Stimulated activated CD8-positive, alpha-beta memory T cell treated with anti-CD3 and anti-CD28 coated beads, Interleukin-12 subunit alpha, Interleukin-12 subunit beta, amount 100 ng/mL, for 4 hours (primary cell): ENCODE measurements at places on chromosomes 2 and 18.

DNA sequence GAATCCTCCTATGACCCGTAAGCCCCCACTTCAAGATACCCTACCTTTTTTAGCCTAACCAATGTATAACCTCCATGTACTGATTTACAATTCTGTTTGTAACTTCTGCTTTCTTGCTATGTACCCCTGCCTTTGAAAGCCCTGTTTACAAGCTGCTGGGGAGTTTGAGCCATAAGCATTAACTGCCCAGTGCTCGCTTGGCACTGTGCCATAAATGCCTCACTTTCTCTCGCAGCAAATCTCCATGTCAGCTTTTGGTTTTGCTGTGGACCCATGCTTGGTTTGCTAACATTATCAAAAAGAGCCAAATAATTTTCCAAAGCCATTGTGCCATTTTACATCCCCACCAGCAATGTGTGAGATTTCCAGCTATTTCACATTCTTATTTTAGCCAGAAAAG lies 51.8 kb downstream of the TEX51 start:
- DNase-seq: no peak

DNA sequence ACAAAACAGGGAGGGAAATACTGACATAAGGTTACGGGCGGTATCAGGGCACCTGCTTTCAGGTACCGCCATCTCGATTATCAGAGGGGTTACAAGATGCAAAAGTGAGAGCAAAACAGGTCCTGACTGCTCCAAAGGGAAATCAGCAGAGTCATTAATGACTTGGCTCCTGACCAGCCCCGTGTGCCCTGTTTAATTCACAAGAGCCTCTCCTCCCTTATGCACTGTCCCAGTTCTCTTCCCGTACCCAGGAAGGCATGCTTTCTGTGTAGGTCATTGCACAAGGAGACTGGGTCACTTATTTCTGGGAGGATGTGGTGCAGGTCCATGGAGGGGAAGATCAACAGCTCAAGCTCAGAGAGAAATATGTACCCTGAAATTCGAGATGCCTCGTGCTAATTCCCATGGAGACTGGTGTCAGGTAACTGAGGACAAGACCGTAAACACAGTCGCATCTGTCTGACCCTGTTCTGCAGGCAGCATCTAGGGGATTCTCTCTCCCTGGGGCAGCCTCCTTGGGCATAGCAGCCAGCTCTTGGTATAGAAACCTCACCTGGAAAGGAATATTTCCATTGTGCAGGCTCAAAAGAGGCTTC lies 79.9 kb downstream of the HNRNPLL start:
- no peak for DNase-seq

GRCh38 chr18:27062802-27063201 lies 122.3 kb downstream of the CHST9 start:
- DNase-seq: no peak

DNA sequence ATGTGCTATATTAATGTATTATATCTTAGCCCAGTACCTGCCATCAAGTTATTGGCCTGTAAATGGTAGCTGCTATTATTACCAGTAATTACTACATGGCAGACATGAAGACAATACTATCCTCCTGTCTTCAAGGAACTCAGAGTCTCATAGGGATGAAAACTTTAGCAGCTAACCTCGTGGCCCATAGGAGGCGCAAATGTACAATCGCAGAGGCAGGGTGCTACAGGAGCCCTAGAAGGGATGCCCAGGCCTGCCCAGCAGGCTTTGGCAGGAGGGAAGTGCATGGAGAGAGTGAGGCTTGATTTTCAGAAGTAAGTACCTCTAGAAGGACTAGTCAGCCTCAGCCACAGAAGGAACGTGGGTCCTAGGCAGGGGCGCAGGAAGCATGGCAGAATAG lies 44.7 kb upstream of the KIDINS220 start:
- no peak for DNase-seq

- DNase-seq: no peak
Observed at GRCh38 chr2:159879051-159879604, 81.1 kb upstream of the CD302 start.

DNA sequence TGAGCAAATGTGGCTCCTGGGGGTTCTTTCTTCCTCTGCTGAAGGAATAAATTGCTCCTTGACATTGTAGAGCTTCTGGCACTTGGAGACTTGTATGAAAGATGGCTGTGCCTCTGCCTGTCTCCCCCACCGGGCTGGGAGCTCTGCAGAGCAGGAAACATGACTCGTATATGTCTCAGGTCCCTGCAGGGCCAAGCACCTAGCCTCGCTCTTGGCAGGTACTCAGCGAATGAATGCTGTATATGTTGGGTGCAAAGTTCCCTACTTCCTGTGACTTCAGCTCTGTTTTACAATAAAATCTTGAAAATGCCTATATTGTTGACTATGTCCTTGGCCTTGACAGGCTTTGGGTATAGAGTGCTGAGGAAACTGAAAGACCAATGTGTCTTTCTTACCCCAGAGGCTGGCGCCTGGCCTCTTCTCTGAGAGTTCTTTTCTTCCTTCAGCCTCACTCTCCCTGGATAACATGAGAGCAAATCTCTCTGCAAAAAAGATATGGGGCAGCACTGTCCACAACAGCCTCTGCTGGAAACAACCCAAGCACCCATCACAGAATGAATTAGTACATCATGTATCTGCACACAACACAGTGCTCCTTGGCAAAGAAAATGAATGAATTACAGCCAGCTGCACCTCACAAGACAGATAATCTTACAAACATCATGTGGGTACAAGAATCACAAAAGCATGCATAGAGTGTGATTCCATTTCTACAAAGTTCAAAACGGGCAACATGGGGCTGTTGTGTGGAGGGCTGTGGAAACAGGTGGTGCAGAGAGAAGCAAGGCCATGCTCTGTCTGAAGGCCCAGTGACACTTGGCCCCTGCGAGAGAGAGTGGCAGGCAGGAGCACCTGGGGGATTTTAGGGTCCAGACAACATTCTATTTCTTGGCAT lies 6.6 kb downstream of the IL1RN start:
- DNase-seq: no peak

GRCh38 chr2:145592361-145592760 lies 1072.4 kb upstream of the ZEB2 start:
- no peak for DNase-seq

DNA sequence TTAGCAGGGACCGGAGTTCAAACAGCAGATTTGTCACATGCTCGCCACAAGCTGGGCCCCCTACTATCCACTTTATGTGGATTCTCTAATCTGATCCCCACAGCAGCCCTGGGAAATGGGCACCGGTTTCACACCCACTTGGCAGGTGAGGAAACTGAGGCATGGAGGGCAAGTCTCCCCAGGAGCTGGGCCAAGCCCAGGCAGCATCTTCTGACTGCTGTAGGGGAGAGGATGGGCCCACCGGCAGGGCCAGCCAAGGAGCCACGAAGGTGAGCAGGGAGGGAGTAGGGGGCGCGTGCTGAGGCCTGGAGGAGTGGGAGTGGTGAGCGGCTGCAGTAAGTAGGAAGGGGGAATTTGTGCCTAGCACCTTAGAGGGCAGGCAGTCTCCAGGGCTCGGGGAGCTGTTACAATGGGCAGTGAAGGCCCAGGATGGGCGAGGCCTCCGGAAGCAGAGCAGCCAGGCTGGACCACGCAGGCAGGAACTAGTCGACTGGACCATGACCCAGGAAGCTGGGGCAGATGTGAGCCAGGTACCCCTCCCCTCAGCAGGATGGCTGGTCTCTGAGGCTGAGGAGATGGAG lies 37.1 kb downstream of the COA5 start:
- no peak for DNase-seq

DNA sequence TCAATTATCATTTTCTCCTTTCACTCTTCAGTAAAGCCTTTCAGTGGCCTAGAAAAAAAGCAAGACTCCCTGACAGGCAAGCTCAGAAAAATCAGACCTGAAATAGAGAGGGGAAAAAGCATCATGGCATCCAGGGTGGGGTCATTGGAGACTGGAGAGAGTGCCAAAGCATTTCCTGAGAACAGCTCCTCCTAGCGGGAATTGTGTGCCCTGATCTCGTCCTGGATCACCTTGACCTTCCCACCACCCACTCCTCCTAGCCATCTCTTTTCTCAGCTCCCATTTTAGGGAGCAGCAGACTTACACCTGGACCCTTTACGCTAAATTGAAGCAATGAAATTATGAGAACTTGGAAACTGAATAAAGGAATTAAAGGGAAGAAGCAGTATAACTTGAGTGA lies 176.6 kb downstream of the VWC2L start:
- no peak for DNase-seq

DNA sequence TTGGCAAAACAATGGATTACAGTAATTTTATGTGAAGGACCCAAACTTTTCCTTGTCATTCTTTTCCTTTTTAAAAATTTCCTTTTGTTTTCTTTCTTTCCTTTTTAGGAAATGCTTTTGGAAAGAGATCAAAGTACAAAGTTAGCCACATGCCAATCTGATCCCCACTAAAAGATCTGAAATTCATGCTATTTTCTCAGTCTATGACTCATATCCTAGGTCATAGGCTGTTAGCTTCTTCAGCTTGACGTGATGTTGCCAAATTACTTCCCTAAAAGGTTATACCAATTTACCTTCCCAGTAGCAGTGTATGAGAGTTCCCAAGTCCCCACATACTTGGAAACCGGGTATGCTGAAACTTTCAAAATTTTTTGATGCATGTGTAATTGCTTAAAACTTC lies 355.3 kb downstream of the INSIG2 start:
- DNase-seq: no peak

DNA sequence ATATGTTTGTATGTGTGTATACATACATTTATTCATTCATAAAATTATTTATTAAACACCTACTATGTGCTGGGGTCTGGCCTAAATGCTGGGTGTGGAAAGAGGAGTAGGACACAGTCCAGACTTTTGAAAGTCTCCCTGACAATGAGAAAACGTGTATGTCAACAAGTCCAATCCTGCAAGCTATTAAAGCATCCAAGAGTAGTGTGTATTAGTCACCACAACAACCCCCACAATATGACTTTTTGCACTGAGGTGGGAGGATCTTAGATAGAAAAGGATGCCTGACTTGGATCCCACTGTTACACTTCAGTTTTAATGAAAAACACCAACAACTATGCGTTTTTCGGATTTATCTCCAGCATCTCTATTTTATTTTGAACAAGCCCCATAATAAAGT lies 446.4 kb downstream of the EPHA4 start:
- no peak for DNase-seq

- no peak for DNase-seq
Observed at GRCh38 chr2:11983870-11984269, 237.4 kb downstream of the LPIN1 start.

DNA sequence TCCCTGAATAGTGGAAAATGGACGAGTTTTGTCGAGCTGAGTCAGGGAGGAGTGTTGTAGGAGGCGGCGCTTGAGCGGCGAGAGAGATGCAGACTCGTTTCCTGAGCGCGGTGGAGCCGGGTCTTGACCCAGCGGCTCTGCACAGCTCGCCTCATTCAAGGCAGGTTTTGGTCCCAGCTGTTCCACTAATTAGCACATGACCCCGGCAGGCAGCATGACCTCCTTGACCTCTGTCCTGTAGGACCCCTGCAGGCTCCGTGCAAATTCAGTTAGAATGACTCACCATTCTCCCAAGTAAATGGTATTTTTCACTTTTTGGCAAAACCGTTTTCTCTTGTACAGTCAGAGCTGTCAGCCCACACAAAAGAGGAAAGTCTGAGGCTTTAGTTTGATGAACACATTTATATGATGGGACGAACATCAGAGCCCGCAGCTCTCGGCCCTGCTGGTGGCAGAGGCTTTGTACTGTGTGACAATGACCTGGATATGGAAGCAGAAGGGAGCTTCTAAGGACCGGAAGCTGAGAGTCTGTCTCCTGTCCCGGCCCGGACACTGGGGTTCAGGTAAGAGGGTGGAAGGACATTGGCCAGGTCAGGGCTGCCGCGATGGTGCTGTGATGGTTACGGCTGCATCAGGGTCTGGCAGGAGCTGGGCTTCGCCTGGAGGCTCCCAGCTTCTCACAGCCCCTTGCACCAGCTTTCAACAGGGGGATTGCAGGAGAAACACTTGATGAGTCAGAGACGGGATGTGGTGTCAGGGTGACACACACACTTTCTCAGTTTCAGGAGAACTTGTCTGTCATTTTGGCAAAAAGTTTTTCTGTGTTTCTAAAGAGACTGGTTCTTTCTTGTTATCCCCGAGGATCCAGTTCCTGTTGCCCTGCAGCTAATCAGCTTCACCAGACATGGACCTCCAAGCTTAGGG lies 29.9 kb upstream of the ALKAL2 start:
- no peak for DNase-seq

- DNase-seq: no peak
Observed at GRCh38 chr2:32752952-32753351, 125.1 kb downstream of the TTC27 start.
